Mesothelial cell of epicardium (in vitro differentiated cells): ENCODE measurements at places on chromosomes 11 and 22.

GRCh38 chr11:82792319-82792718, 58.7 kb upstream of the FAM181B start:
- no peaks in the 10 kb centered on the region for H3K27me3 ChIP-seq
- no peak overlapping the region for H3K4me3 ChIP-seq
- DNase-seq, result no peak
- H3K4me1 ChIP-seq, result peaks cover 17% of the 10 kb centered on the region
- H3K36me3 ChIP-seq, result no peaks in the 10 kb centered on the region
- no peak overlapping the region for H3K27ac ChIP-seq

- no peak overlapping the region for H3K4me3 ChIP-seq
- DNase-seq, result no peak
- peak overlapping the region; percentile 28 for H3K27ac ChIP-seq
- H3K27me3 ChIP-seq, result no peaks in the 10 kb centered on the region
- peaks cover 46% of the 10 kb centered on the region for H3K4me1 ChIP-seq
- peaks cover 17% of the 10 kb centered on the region for H3K36me3 ChIP-seq
These were observed 13.2 kb downstream of the FZD4 start for GRCh38 chr11:86941871-86942599.

DNA sequence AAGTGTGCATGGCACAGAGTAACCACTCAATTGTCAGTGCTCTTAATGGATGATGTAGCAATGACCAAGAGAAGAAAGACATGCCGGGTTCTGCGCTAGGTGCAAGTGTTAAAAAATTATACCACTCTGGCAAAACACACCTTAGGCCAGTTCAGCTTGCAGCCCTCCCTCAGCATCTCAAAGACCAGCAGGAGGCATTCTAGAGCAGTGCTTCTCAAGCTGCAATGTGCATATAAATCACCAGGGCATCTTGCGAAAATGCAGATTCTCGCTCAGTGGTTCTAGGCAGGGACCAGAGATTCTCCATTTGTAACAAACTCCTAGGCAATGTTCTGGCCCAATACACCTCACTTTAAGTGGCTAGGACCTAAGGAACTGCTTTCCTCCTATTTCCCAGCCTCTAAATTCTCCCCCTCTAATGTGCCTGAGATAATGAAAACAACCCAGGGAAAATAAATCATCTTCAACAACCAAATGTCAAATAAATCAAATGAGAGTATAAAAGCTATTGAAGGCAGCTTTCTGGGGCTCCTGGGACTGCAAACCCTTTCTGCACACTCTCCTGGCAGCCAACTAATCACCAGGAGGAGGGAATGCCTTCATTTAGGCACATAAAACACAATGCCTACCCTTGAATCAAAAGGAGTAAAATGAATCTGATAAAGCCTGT, 337.2 kb upstream of the API5 start:
- H3K4me1 ChIP-seq, result no peaks in the 10 kb centered on the region
- H3K4me3 ChIP-seq, result no peak overlapping the region
- H3K27me3 ChIP-seq, result no peaks in the 10 kb centered on the region
- H3K36me3 ChIP-seq, result no peaks in the 10 kb centered on the region
- no peak overlapping the region for H3K27ac ChIP-seq

DNA sequence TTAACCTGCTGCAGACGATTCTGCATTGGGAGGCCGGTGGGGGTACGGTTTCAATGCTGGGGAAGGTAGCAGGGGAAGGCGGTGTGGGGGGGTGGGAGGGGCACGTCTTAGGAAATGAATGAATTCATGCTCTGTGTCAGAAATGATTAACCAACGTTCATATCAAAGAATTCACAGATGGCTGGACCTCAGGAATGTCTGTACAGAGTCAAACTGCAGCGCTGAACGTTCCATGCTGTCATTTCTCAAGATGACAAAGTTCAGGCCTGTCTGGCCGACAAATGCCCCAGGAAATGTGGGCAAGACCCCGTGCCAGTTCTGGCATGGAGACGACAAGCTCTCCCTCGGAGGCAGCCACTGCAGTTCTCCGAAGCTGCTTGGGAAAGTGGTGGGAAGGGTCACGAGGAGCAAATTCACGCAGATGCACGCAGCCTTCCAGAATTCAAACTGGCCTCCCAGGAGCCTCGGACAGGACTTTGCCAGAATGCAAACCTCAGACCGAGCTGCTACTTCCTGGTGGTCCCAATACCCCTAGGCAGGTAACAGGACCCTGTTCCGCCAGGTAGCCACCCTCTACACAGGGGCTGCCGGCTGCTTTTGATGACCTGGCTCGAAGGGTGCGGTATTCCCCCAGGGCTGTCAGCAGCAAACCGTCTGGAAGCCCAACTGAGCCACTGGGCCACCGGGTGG, 81.5 kb downstream of the TRMU start:
- H3K27me3 ChIP-seq, result no peaks in the 10 kb centered on the region
- no peak for DNase-seq
- H3K4me3 ChIP-seq, result no peak overlapping the region
- H3K27ac ChIP-seq, result no peak overlapping the region
- H3K36me3 ChIP-seq, result no peaks in the 10 kb centered on the region

DNA sequence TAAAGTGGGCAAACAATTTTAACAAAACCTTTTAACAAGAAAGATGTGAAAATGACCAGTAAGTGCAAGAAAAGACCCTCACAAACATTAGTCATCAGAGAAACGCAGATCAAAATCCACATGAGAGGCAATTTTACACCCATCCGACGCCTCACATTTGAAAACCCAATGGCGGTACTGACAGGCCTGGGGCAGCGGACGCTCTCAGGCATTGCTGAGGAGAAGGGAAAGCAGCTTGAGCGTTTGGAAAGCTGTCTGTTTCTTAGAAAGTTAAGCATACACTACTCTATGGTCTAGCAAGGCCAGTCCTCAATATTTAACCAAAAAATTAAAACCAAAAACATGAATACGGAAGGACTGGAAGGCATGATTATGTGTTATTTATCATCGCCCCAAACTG, 2.0 kb upstream of the KRTAP5-8 start:
- H3K36me3 ChIP-seq, result no peaks in the 10 kb centered on the region
- no peak overlapping the region for H3K27ac ChIP-seq
- H3K27me3 ChIP-seq, result no peaks in the 10 kb centered on the region
- H3K4me1 ChIP-seq, result peaks cover 10% of the 10 kb centered on the region
- no peak for DNase-seq

DNA sequence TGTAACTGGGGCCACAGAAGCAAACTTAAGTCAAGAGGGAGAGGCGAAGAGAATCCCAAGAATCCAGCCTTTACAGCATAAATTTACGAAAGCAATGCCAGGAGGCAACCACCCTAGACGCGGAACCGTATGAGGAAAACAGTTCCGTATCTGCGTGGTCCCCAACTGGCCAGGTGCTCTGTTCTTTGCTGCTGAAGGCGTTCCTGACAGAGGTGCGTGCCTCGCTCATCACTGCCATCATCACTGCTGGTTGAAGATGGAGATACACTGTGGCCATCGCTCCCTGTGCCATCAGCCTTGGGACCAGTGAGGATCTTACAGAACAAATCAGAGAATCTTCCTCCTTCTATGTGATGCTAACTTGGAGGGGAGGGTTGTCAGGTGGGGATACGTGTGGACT, 270.5 kb upstream of the B3GAT1 start:
- H3K27me3 ChIP-seq, result peaks cover 9% of the 10 kb centered on the region
- no peak overlapping the region for H3K4me3 ChIP-seq
- no peak for DNase-seq
- H3K27ac ChIP-seq, result no peak overlapping the region
- H3K36me3 ChIP-seq, result no peaks in the 10 kb centered on the region

DNA sequence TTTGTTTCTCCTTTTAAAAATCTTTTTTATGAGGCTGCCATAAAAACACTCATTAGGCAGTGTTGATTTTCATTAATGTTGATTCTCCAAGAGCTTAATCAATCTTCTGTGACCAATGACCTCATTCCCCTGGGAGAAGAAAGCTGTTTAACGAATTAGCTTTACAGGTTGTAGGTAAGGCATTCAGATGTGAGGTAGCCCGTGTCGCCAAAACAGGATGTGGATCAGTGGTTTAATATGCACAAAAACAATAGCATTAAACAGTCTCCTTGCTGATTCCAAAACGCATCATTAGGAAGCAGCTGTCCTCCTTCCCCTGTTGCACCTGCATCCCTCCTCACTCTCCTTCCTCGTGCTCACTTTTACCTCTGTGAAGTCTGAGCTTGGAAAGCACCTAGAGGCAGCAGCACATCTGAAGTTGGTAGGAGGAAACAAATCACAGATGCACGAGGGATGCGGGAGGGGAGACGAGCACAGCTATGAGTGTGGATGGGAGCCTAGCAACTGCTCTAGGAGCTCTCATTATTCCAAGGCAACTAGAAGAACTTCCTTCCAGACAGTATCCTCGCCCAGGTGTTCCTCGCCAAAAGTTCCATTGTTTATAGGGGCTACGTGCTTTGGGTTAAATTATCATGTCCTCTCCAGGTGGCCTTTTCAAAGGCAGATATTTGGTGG, 179.4 kb upstream of the SNX19 start:
- no peaks in the 10 kb centered on the region for H3K36me3 ChIP-seq
- H3K27ac ChIP-seq, result no peak overlapping the region
- H3K27me3 ChIP-seq, result peaks cover 50% of the 10 kb centered on the region

- H3K27ac ChIP-seq, result no peak overlapping the region
- DNase-seq, result no peak
- no peaks in the 10 kb centered on the region for H3K36me3 ChIP-seq
- H3K4me1 ChIP-seq, result peaks cover 11% of the 10 kb centered on the region
- H3K4me3 ChIP-seq, result peak overlapping the region; percentile 59
These were observed 704.8 kb downstream of the DLG2 start for GRCh38 chr11:84922212-84922805.

GRCh38 chr11:65554057-65554818, 3.9 kb downstream of the LTBP3 start:
- peak overlapping the region; percentile 62 for H3K27ac ChIP-seq
- peak overlapping the region; percentile 11 for H3K4me3 ChIP-seq
- peaks cover 47% of the 10 kb centered on the region for H3K4me1 ChIP-seq
- no peaks in the 10 kb centered on the region for H3K27me3 ChIP-seq
- DNase-seq, result no peak
- peaks cover 22% of the 10 kb centered on the region for H3K36me3 ChIP-seq

GRCh38 chr11:13698132-13698531, 29.7 kb downstream of the FAR1 start:
- H3K36me3 ChIP-seq, result peaks cover 30% of the 10 kb centered on the region
- no peak overlapping the region for H3K27ac ChIP-seq
- H3K4me3 ChIP-seq, result no peak overlapping the region
- peaks cover 10% of the 10 kb centered on the region for H3K4me1 ChIP-seq
- no peak for DNase-seq

DNA sequence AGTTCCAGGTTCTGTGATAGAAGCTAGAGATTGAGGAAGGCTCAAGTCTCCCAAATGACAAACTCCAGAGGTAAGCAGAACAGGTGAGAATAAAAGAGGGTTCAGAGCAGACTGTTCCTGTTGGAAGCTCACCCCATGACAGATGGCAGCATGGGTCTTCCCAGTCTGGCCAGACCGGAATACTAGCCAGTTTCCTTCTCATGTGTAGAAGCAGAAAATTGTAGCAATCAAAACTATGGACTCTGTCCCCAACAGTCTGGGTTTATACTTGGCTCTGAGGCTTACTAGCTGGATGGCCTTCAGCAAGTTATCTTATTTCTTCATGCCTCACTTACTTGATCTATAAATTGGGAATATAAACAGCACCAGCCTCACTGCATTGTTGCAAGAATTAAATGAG, 494.8 kb downstream of the MN1 start:
- no peak for DNase-seq
- peaks cover 2% of the 10 kb centered on the region for H3K36me3 ChIP-seq

DNA sequence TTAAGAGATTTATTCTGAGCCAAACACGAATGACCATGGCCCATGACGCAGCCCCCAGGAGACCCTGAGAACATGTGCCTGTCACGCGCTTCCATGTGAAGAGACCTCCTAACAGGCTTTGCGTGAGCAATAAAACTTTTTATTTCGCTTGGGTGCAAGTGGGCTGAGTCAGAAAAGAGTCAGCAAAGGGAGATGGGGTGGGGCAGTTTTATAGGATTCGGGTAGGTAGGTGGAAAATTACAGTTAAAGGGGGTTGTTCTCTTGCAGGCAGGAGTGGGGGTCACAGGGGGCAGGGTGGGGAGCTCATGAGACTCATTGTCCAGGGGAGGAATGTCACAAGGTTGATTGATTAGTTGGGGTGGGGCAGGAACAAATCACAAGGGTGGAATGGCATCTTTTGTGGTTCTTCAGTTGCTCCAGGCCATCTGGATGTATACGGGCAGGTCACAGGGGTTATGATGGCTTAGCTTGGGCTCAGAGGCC, 77.2 kb upstream of the FTH1 start:
- no peaks in the 10 kb centered on the region for H3K36me3 ChIP-seq
- H3K27ac ChIP-seq, result peak overlapping the region; percentile 16
- no peak for DNase-seq

- no peak for DNase-seq
- H3K27ac ChIP-seq, result no peak overlapping the region
These were observed 1.2 kb downstream of the DCHS1 start for GRCh38 chr11:6654281-6655019.
